ENCODE measurements at places on chromosomes 16 and 17.
A peak's percentile ranks its signal among the peaks of the same experiment; 100 is the strongest.

- no peak for DNase-seq
Measured at GRCh38 chr17:8855477-8856204, 11.8 kb downstream of the PIK3R6 start.

DNA sequence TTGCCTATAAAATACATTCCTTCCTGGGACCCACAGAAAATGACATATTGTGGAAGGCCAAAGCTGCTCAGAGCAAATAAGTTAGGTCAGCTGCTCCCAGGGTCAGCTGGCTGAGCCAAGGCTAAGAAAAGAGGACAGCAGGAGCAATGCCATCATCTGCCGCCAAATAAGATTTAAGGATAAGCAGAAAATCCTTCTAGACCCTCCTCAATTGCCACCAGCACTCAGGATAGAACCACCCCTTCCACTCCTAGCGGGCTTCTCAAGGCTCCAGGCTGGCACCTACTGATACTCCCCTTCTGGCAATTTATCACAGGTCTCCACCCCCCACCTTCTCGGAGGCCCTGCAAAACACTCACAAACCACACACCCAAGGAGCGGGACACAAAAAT lies 22.9 kb downstream of the MBTPS1 start:
- no peak for DNase-seq

DNA sequence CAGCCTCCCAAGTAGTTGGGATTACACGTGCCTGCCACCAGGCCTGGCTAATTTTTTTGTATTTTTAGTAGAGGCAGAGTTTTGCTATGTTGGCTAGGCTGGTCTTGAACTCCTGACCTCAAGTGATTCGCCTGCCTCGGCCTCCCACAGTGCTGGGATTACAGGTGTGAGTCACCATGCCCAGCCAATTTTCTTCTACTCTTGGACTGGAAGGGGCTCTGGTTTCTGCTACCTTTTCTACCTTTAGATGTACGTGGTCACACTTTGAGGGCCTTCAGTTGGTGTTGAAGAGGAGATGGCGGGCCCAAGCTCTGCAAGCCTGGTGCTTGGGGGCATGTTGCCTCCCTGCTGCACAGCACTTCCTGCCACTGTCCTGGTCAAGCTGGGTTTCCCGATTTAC lies 173.6 kb downstream of the PRKCA start:
- DNase-seq: no peak

- DNase-seq: no peak
Measured at GRCh38 chr16:67881621-67882161, 3.0 kb upstream of the NRN1L start.

DNA sequence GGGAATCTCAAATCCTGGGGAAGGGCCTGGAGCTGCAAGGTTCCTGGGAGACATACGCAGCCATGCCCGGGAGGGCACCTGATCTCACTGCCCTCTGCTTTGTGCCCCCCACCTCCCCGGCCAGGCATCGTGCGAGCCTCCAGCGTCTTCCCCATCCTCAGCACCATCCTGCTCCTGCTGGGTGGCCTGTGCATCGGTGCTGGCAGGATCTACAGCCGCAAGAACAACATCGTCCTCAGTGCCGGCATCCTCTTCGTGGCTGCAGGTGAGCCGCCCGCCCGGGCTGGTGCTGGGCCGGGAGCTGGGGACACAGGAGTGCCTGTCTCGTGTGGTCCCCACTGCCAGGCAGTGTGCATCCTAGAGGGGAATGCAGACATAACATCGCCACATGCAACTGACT lies 19.6 kb upstream of the CACNG1 start:
- DNase-seq: no peak

GRCh38 chr17:67322042-67322787 lies 44.2 kb downstream of the PSMD12 start:
- DNase-seq: no peak

DNA sequence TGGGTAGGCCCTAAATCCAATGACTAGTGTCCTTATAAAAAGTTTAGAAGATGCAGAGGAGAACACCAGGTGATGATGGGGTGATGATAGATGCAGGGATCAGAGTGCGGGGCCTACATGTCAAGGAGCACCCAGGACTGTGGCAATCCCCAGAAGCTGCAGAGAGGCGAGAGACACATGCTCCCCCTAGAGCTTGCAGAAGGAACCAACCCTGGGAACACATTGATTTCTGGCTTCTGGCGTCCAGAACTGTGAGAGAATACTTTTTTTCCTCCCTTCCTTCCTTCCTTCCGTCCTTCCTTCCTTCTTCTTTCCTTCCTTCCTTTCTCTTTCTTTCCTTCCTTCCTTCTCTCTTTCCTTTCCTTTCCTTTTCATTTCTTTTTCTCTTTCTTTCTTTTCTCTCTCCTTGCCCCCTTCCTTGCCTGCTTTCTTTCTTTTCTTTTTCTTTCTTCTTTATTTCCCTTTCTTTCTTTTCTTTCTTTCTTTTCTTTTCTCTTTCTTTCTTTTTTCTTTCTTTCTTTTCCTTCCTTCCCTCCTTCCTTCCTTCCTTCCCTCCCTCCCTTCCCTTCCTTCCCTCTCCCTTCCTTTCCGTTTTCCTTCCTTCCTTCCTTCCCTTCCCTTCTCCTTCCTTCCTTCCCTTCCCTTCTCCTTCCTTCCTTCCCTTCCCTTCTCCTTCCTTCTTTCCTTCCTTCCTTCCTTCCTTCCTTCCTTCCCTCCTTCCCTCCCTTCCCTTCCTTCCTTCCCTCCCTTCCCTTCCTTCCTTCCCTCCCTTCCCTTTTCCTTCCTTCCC lies 134.3 kb downstream of the HAPSTR1 start:
- DNase-seq: no peak

- DNase-seq: no peak
Measured at GRCh38 chr16:21560462-21560861, 38.9 kb upstream of the METTL9 start.

GRCh38 chr17:81142301-81143199 lies 22.8 kb upstream of the PVALEF start:
- DNase-seq: peak; percentile 49

- no peak for DNase-seq
Measured at GRCh38 chr17:63688396-63689020, 11.4 kb downstream of the LIMD2 start.

DNA sequence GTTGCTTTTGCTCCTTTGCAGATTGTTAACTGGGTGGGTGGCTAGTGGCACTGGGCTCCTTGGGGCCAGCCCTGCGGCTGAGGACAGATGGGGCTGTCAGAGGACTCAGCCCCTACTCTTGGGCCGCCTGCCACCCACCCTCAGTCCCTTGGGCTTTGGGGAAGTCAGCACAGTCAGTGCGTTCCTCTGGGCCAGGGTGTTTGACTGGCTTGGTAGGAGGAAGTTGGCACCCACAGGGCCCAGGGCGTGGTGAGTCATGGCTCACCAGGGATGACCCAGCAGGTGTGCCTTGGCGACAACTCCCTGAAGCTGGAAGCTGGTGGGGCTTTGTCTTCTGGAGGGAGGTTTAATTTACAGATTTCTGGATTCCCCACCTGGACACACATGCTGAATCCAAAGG lies 32.4 kb downstream of the HAPSTR1 start:
- no peak for DNase-seq

- DNase-seq: peak; percentile 66
Measured at GRCh38 chr16:53509906-53510703, 7.1 kb upstream of the AKTIP start.

DNA sequence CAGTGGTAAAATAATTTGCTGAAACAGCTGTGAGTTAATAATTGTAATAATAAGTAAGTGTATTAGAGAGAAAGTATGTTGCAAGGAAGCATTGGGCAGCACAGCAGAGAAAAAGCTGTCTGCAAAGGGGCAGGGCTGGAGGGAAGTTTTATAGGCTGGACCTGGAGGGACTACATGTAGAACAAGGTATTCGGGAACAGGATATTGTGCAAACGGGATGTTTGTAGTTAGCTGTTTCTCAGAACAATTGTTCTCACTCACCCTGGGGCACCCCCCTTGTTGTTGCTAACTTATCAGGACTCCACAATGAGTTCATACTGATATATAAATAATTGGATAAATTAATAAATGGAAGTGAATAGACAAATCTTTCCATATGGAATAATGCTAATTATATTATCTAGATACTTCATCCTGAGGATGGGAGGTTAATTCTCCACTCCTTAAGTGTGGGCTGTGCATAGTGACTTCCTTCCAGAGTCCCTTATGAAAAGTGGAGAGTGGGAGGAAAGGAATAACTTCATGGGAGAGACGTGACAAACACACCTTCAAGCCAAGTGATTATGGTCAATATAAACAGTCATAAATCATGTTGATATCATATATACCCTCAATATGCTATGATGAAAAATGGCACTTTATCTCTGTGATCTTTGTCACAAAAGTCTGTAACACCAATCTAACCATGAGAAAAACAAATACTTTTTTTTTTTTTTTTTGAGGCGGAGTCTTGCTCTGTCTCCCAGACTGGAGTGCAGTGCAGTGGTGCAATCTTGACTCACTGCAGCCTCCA lies 85.4 kb downstream of the PPM1E start:
- DNase-seq: no peak

GRCh38 chr16:5977329-5977728 lies 879.7 kb upstream of the EEF2KMT start:
- no peak for DNase-seq

DNA sequence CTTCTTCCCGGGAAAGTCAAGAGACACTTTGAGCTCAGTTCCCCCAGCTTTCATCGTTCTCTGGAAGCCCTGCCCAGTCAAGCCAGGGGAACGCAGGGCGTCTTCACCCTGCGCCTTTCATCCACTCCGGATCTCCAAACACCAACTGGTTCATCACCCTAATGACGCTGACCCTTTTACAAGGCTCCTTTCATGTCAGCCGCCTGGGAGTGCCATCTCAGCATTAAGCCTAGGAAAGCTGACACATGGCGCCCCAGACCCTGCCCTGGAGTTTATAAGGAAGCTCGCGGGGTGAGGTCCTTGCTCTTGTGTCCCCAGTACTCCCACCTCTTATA lies 594 bp upstream of the DNAJC7 start:
- DNase-seq: no peak

DNA sequence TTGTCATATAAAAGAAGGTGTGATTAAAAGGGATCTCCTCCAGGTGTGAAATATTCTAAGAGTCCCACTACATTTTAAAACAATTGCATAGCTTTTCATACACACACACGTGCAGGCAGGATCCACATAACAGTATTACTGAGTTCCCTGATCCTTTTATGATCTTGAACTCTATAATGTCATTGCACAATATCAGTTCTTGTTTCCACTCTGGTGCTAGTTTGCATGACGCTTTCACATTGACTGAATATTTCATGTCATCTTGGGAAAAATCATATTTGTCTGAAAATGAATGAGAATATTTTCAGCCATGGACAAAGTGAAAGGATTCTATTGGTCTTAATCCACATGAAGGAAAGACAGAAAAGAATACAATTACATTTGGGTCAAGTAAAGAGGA lies 703.8 kb downstream of the CDH8 start:
- no peak for DNase-seq

DNA sequence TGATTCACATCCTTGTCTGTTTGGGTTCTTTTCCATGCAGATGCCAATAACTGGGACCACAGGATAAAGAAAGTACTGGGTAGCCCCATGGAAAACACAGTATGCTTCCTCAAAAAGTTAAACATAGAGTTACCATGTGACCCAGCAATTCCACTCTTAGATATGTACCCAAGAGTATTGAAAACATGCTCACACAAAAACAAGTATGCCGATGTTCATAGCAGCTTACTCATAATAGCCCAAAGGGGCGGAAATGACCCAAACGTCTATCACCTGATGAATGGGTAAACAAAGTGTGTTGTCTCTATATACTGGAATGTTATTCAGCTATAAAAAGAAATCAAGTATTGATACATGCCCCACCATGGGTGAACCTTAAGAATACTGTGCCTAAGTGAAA lies 55.4 kb downstream of the CYB5B start:
- DNase-seq: no peak

- DNase-seq: no peak
Measured at GRCh38 chr17:5588584-5588983, 4.3 kb upstream of the NLRP1 start.

DNA sequence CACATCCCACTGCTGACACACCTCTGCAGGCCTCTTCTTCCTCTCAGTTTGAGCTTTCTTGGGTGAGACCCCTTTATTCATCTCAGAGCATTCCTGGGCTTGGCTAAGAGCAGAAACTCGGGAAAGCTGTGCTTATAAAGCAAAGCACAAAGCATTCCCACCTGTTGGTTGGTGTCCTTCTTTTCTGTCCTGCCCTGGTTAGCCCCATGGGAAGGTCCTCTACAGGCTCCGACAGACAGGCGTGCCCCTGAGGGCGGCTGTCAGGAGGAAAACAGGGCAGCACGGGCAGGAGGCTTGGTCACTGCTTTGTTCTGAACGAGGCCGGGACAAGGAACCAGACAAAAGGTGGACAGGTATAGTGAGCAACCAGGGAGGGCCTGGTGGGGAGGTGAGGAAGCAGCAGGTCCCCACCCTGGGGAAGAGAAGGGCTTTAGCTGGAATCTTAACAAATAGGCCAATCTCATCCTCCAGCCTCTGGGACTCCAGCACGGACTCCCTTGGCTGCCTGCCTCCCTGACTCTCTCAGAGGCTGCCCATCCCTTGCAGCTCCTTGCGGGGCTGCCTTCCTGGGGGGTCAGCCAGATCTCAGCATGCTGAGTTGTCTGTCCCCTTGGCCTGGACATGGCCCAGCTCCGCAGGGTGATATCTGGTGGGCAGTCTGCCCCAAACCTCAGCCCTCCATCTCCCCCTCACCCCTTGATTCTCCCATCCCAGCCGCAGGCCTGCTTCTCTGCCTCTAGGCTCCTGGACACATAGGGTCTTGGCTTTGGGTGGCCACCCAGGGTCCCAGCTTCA lies 1.7 kb downstream of the MEOX1 start:
- DNase-seq: no peak

- no peak for DNase-seq
Measured at GRCh38 chr17:49204516-49204915, 5.9 kb downstream of the GNGT2 start.

GRCh38 chr16:30904114-30904780 lies 7.8 kb downstream of the CTF1 start:
- DNase-seq: no peak

GRCh38 chr16:19926449-19927390 lies 42.1 kb upstream of the GPRC5B start:
- DNase-seq: no peak

- peak; percentile 49 for DNase-seq
Measured at GRCh38 chr16:85613604-85614337, 649 bp downstream of the GSE1 start.

DNA sequence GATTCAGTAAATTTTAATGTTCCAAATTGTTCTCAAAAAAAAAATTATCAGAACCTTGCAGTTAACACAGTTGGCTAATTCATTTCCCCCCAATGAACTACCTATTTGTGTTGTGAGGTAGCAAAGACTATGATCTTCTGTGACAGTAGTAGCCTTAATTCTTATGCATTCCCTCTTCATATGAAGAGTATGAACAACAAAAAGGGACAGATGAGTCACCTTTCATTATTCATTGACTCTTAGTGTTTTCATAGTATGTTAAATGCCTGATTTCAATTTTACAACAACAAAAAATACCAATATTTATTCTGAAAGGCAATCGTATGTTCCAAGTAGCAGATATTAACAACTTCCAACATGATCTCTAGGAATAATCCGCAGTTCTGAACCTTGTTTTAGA lies 3.6 kb upstream of the SLFN11 start:
- DNase-seq: no peak

GRCh38 chr16:8673611-8674412 lies 605 bp upstream of the ABAT start:
- no peak for DNase-seq
